Stimulated activated CD4-positive, alpha-beta T cell treated with anti-CD3 and anti-CD28 coated beads, Interleukin-1b, Interleukin-23, amount 100 ng/mL, for 1 hour (primary cell): ENCODE measurements at places on chromosomes 11 and 22.
A peak's percentile ranks its signal among the peaks of the same experiment; 100 is the strongest.

DNA sequence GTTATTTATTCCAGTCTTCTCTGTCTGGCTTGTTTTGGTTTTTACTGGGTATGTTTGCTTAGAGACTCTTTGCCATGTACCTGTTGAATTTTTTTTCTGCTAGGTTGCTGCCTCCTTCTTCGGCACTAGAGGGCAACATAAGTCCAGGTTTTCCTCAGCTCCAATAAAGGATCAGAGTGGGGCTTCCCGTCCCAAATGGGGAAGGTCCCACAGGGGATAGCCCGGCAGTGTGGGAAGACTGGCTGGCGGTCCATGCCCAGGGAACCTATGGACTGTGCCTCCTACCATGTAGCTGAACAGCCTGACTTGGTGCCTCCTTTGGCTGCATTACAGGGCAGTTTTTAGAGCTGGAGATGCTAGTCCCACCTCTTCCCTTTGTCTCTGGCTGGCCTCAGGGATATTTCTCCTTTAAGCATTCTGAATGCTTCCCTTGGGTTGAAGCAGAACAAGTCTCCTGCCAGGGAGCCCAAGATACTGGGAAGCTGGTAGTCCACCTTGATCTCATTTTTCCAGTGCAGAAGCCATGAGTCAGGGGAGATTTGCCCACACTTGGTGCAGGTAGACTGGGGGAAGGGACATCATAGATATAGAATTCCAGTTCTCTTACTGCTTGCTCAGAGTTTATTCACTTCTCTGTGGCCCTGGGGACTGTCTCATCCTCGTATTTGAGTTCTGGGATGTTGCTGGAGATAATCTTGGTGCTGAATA is 60.2 kb downstream of the BRD1 start:
- no peak for DNase-seq

DNA sequence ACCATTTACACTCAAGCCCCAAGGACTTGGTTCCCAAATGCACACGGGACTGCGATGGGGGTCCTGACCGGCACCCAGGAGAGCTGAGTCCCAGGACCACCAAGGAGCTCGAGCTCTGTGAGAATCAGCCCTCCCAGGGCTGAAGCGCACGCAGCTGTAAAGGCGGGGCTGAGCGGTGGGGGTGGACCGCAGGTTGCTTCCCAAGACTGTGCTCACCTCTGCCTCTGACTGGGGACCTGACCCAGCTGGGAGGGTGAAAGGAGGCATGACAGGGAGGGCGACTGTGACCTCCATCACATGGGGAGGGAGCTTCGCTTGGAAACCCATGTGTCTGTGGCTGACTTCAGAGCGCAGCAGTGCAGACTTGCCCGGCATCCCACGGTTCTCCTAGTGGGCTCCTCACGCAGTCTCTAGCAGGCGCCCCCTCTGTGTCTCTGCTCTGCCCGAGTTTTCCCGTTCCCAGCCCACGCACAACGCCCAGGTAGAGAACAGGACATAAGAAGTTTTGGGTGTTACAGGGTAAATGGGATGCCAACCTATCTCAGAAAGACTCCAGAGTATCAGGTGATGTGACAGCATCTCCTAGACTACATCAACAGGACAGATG is 15.4 kb upstream of the NAP1L4 start:
- DNase-seq, result no peak

- DNase-seq, result no peak
Observed at GRCh38 chr22:45125188-45125587, 38.5 kb upstream of the NUP50 start.

- DNase-seq, result no peak
Observed at GRCh38 chr11:124409906-124410305, 11.1 kb upstream of the OR8B3 start.

GRCh38 chr11:66933531-66933930 is 24.7 kb downstream of the PC start:
- no peak for DNase-seq

- no peak for DNase-seq
Observed at GRCh38 chr11:36460220-36460619, 49.9 kb downstream of the TRAF6 start.

GRCh38 chr11:28072321-28072720 is 35.6 kb downstream of the KIF18A start:
- DNase-seq, result no peak

DNA sequence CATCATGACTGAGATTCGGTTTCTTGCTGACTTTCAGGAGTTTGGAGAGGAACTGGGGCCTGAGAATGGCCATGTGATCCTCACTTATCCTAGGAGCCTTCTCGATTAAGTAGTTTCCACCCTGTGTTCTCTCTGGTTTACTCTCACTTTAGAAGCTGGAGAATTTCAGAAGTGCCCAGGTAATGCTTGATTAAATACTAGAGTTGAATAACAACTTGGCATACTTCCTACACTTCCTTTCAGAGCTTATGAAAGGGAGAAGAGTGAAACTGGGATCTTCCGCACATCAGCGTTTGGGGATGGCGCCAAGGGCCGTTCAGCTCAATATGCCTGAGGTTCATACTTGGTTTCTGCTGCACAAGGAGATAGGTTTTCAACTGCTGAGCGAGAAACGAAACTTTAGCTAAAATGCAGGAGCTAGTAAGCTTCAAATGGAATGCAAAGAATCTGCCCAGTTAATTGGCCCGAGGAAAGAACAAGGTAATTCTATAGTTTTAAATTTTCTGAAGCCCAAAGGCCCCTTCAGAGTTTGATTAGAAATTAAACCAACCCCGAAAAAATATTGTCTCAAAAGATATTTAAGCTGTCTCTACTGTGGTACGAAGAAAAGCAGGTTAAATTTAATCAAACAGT is 823 bp upstream of the MUC15 start:
- no peak for DNase-seq

- no peak for DNase-seq
Observed at GRCh38 chr22:21761086-21761485, 25.5 kb upstream of the YPEL1 start.

- DNase-seq, result no peak
Observed at GRCh38 chr11:60939855-60940254, 12.1 kb downstream of the SLC15A3 start.

- DNase-seq, result no peak
Observed at GRCh38 chr11:68584991-68585524, 99.3 kb upstream of the GAL start.

GRCh38 chr22:26785932-26786331 is 128.5 kb downstream of the MIAT start:
- no peak for DNase-seq

DNA sequence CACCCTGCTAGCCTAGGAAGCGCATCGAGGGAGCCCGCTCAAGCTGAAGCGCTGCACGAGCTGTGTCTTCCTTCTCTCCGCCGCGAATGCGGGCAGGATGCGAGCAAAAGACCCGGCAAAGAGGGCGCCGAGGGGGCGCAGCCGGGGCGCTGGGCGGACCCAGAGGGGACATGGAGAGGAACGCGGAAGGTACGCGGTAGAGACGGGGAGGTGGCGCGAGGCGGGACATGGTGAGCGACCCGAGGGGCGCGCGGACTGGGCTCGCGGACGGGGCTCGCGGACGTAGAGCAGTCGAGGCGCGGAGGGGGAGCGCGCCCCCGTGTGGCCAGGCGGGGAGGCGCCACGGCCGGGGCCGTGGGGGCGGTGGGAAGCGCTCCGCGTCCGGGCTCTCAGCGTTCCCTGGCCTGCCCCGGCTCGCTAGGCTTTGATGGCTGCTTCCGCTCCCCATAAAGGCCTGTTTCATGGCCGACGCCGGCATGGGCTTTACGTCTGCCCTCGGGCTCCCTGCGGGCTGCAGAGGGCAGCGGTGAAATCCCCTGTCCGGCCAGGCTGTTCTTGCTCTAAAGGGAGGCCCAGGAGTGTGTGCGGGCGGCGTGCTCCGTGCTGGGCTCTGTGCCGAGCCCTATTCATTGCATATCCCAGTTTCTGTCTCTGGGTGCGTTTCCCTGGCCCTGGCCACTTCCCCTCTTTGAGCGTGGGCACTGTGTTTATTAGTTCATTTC is 31.2 kb upstream of the TRIM29 start:
- DNase-seq, result no peak

GRCh38 chr22:40436505-40437431 is 66.4 kb downstream of the SGSM3 start:
- DNase-seq, result no peak

DNA sequence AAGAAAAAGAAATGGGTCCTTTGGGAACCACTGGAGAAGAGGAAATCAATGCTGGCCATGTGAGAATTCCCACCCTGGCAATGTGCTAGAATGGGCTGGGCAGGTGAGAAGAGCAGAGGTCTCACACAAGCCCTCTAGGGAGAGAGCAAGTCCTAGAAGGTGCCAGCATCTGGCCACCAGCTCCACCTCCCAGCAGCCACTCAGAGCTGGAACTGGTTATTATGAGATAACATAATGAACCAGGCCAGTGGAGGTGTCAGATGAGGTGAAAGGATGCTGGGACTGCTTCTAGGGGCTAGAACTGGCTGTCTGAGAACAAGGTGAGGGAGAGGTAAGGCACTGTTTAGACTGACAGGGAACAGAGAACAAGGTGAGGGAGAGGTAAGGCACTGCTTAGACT is 29.3 kb downstream of the NEFH start:
- no peak for DNase-seq

GRCh38 chr11:19772480-19772879 is 59.8 kb downstream of the NAV2 start:
- no peak for DNase-seq

GRCh38 chr22:37122598-37123180 is 13.2 kb upstream of the TMPRSS6 start:
- no peak for DNase-seq

DNA sequence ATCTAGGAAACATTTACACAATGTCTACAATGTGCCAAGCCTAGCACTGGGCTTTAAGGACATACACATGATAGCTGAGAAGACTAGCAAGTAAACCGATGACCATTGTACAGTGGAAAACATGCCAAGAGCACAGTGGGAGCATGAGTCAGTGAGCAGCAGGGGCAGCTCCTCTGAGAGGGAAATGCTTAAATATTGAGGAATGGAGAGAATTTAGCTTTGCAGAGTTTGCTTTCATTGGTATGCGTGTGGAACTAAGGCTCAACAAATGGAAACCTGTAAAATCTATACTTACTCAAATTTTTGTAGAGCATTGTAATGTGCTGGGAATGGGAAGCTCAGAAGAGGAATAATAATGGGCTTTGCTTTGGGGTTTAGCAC is 282.3 kb downstream of the ST3GAL4 start:
- DNase-seq, result no peak

- no peak for DNase-seq
Observed at GRCh38 chr11:95081412-95081811, 8.2 kb upstream of the ENDOD1 start.

- no peak for DNase-seq
Observed at GRCh38 chr22:38258895-38259294, 13.9 kb downstream of the TMEM184B start.

DNA sequence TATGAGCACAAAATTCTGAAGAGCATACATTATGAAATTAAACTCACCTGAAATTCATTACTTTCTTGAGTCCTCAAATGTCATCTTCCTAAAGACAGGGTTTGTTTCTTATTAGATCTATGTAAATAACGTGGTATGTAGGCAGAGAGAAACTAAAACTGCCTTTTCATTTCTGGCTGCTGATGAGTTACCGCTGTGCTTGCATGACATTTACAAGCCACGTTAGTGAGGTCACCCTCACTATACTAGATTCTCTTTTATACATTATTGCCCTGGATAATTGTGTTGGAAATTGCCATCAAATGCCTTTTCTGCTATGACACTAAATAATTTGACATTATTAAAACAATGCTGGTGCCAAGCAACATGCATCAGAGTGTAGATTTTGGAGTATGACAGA is 748.3 kb upstream of the ANO3 start:
- DNase-seq, result no peak

DNA sequence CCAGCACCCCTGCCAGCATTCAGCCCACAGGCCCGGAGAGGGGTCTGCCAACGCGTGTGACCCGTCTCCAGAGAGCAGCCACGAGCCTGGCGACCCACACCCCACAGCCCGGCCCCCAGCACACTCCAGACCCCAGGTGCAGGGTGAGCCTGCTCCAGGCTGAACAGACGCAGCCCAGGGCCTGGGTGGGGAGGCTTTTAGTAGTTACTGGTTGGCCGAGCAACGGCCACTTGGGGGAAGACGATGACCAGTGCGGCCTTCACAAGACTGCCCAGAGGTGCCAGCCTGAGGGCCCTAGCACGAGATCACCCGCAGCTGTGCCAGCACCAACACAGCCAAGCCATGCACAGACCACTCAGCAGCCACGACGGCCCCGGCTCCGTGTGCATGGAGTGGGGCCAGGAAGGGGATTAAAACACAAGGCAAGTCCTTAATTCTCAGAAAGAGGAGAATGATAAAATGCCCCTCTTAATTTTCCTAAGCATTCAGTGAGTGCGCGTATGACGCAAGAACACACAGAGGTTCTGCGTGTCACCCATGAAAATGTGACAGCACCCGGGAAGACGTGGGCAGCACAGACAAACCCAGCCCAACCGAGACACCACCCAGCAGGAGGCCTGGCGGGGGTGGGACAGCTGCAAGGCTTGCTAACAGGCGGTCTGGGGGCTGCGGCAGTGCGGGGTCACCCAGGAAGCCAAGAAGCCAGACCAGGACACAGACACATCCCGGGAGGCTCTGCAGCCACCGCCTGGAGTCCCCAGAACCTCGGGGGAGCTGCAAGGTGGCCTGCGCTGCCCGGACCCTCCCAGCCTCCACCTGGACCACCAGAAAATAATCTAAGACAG is 47.6 kb downstream of the BRD1 start:
- DNase-seq, result no peak

- peak; percentile 67 for DNase-seq
Observed at GRCh38 chr22:19629720-19630419, 84.4 kb upstream of the SEPTIN5 start.

DNA sequence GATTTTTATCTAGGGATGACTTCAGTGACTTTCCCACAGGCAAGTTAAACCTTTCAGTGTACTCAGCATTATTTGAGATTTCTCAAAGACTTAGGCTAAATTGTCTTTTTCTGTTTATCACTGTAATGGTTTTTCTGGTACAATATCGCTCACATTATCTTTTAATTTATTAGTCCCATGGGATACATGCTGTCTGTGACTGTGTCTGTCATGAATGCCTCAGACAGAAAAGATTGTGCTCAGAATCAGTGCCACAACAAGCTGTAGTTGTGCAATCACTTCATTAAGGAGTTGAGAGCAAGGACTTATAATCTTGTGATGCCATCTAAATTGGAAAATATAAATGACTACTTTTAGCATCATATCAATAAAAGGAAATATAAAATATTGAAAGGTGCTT is 2374.2 kb upstream of the RAG2 start:
- no peak for DNase-seq

- no peak for DNase-seq
Observed at GRCh38 chr11:133790995-133791394, 54.3 kb downstream of the SPATA19 start.
